ENCODE measurements at places on chromosomes 11 and 22.

- DNase-seq: peak; percentile 85
Observed at GRCh38 chr11:114348200-114349191, 51.8 kb downstream of the C11orf71 start.

DNA sequence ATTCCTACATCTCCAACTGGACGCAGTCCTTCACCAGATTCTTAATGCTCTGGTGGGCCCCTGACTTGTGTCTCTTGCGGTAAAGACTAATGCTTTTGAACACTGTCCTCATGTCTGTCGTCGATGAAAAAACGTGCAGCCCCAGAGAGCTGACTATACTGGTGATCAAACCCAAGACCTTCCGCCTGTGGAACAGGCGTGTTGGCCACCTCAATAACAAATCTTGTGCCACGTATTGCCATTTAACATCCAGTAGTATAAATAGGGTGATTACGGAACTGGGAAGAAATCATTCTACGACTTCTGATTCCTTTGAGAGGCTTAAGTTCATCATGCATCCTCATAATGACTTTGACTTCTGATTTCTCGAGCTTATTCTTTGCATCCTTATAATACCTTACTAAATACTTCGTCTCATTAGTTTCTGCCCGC is 45.6 kb downstream of the OR4D9 start:
- no peak for DNase-seq

DNA sequence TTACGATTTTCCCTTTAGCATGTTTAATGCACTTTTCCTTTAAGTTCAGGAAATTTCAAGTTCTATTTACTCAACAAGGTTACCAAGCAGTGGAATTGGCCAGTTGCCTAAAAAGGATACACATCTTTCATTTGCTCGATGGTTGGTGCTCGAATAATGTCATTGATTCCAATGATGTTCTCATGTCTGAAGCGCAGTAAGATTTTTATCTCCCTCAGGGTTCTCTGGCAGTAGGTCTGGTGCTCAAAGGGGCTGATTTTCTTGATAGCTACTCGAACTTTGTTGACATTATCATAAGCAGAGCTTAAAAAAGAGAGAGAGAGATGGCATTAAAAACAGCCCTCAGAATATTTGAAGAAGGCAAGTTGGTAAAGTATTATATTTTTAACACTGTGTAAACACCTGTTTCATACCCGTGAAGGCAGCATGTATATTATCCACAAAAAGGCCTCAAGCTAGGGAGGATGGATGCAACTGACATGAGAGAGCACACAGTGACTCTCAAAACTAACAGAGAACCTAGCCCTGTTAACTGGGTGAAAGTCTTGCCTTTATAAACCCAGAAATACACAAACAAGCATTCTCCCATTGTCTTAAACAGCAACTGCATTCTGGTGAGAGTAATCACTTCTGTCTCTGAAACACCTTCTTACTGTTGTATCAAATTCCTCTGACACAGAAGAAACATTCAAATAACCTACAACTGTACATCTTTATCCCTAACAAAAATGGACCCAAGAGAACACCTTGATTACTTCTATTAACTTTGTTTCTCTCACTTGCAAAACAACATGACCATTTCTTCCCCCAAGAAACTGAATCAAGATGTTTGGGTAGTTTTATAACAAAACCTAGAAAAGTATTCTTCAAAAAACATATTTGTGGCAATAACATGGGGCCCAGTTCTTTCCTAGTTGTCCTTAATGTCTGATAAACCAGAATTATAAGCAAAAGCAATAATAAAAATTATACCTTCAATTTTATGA is 59.6 kb downstream of the MAPK1 start:
- no peak for DNase-seq

- no peak for DNase-seq
Observed at GRCh38 chr22:20316217-20316843, 3.5 kb downstream of the DGCR6L start.

DNA sequence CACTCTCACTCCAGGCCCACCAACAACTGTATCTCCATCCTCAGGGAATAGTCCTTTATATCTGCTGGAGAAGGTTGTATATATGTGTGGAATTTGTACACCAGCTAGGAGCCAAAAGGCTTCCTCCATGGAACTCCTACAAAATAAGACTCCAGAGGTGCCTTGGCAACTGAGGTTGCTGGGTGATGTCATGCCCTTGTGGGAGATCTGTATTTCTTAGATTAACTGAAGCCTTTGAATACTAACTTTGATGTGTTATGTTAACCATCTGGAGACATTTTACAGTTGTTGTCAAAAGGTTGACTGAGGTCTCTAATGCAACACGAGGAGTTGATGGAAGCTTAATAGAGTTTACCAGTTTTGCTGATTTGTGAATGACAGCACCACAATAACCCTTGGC is 139.5 kb upstream of the TTC12 start:
- peak; percentile 61 for DNase-seq

DNA sequence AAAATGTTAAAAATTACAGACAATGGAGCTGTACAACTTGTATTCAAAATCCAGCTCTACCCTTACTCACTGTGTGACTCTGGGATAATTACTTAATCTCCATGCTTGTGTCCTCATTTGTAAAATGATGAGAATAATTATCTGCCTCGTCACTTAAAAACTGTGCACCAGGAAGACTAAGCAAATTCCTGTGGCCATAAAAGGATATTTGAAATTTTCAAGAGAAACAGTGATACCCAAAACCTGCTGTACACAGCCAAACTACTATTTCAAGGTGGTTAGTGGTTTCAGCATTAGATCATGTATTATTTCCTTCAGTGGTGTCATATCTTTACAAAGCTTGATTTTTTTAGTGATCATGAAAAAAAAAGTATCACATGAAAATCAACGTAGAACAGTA is 136.9 kb downstream of the METTL15 start:
- DNase-seq: peak; percentile 58

DNA sequence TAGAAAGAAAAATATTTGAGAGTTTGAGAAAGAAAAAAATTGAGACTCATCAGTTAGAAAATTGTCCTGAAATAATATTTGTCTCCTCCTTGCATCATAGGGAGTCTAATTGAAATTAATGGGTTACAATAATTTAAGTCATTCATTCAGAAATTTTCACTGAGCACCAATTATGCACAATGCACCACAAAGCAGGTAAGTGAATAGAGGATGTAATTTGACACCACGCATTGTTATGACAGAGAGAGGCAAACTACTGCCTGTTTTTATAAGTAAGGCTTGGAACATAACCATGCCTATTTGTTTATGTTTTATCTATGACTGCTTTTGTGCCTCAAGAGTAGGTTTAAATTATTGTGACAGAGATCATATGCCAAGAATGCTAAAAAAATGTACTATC is 537.9 kb upstream of the FAT3 start:
- DNase-seq: peak; percentile 1

GRCh38 chr11:85483861-85484260 is 143.3 kb downstream of the DLG2 start:
- DNase-seq: peak; percentile 8

DNA sequence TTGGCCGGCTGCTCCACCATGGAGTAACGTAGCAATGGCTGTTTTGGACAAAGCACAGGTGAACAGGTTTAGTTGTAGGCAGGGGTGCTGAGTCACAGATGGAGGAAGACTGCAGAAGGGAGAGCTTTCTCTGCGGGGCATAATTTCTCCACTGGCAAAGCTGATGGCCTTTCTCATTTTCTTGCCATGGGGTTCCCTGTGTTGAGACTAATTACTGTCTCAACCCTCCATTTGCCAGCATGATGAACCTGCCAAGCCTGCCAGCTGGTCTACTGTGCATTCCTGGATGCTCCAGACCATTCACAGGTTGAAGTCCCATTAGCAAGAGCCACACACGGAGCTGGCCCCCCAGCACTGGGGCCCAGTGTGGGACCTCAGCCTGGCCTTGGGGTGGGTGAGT is 202.4 kb downstream of the BARX2 start:
- no peak for DNase-seq

Data from astrocyte of the hippocampus (primary cell).